ENCODE measurements at places on chromosomes 2 and 18. TPM values are rescaled to one million over a fixed set of nuclear protein-coding genes. Genes with fewer than 3 reads are reported as not detected.

DNA sequence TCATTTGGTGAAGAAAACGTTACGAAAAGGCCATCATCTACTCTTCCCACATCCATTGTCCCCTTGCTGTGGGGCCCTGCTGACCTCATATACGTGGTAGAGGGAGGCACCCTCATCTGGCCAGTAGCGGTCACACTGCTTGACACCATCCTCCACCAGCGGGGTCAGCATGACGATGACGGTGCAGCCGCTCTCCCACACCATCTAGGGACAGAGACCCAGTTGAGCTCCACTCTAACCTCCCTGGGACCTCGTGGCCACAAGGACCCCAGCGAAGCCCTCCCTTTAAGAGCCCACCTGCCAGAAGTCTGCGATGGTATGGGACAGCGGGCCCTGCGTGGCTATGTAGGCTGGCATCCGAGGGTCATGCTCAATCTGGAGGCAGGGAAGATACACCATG, 13.1 kb downstream of the PTPRN start:
- DNase-seq: no peak

- no peak for DNase-seq
These were observed 59.4 kb downstream of the CCDC138 start for GRCh38 chr2:108845923-108846322.

DNA sequence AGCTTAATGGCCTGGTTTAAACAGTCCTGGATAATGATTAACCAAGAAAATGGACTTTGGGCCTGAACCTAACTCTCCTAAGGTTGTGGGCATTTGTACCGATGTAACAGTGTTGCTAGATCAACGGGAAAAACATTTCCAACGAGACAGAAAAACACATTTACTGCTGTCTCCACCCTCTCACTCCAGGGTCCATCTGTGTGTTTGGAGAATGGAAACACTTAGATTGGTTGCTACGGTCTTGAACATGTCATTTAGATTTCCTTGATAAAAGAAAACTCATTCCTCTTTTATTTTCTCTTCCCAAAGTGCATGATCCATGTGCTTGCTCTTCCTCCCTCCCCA, 88.0 kb downstream of the SOCS6 start:
- no peak for DNase-seq

DNA sequence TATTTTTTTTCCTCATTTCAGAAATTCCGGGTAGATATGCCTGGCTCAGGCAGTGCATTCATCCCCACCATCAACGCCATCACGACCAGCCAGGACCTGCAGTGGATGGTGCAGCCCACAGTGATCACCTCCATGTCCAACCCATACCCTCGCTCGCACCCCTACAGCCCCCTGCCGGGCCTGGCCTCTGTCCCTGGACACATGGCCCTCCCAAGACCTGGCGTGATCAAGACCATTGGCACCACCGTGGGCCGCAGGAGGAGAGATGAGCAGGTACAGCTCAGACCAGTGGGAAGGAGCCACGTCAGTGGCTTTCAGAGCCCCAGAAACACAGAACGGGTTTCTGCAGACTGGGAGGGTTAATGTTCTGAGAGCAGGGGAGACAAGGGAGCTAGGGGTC, 11.4 kb downstream of the FOSL2 start:
- DNase-seq: no peak

- DNase-seq: peak; percentile 65
These were observed 815 bp downstream of the GMCL1 start for GRCh38 chr2:69830045-69830905.

- no peak for DNase-seq
These were observed 215.4 kb upstream of the HNRNPA3 start for GRCh38 chr2:176997074-176997791.

GRCh38 chr2:18519914-18520450, 40.5 kb downstream of the RDH14 start:
- no peak for DNase-seq

DNA sequence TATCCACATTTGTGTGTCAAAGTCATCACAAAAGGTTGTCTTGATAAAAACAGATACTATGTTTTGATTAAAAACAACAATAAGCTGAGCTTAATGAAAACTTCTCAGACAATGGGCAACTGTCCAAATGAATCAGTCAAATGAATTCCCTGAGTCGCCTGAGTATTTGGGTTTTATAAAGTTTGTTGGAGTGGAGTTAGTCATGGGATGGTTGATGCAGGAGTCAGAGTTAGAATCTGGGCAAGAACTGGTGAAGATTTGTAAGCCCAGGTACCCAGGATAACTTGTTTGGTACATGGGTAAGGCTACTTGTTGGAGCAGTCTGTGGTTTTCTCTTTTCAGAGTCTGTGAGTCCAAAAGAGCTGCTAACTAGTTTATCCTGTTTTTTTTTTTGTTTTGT, 34.4 kb upstream of the RAPGEF4 start:
- DNase-seq: no peak

DNA sequence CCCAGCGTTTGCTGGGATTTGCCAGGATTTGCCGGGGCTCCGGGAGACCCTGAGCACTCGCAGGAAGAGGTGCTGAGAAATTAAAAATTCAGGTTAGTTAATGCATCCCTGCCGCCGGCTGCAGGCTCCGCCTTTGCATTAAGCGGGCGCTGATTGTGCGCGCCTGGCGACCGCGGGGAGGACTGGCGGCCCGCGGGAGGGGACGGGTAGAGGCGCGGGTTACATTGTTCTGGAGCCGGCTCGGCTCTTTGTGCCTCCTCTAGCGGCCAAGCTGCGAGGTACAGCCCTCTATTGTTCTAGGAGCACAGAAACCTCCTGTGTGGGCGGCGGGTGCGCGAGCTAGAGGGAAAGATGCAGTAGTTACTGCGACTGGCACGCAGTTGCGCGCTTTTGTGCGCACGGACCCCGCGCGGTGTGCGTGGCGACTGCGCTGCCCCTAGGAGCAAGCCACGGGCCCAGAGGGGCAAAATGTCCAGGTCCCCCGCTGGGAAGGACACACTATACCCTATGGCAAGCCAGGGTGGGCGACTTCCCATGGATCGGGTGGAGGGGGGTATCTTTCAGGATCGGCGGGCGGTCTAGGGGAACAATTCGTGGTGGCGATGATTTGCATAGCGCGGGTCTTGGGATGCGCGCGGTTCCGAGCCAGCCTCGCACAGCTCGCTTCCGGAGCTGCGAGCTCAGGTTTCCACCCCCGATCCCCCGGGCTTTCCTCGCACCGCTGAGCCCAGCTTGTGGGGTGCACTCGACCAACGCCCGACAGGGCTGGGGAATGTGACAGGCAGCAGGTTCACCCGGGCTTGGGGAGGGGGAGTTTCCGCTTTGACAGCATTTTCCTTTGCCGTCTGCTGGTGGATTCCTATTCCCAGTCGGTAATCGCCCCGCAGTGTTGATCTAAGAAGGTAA, 2.8 kb downstream of the ONECUT2 start:
- peak; percentile 82 for DNase-seq

IL1F10 gene
- not detected for polyA plus RNA-seq

REG1A gene
- polyA plus RNA-seq: 430 TPM

SNED1 gene
- polyA plus RNA-seq: 3.0 TPM

All from kidney (tissue), 22 donors.